ENCODE measurements at places on chromosomes 5 and 9.
A peak's percentile ranks its signal among the peaks of the same experiment; 100 is the strongest.

DNA sequence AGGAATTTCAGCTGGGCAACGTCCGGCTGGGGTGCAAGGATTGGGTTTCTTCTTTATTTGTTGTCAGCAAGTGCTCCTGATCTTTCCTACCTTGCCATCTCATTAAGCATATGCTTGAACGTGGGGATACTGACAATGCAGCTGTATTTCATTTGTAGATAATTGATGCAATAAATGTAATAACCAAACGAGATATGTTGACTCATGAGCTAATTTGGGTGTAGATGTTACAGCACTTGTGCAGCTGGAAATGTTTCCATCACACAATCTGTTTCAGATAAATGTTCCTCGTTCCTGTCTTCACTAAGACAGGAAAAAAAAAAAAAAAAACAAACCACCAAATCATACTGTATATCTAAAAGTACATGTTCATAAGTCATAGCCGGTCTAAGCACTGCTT is 123.8 kb downstream of the DMRT2 start:
- DNase-seq: no peak

GRCh38 chr9:91948597-91949391 is 1.2 kb downstream of the ROR2 start:
- peak; percentile 66 for DNase-seq

- DNase-seq: no peak
Observed at GRCh38 chr5:154103233-154103632, 64.5 kb downstream of the MFAP3 start.

DNA sequence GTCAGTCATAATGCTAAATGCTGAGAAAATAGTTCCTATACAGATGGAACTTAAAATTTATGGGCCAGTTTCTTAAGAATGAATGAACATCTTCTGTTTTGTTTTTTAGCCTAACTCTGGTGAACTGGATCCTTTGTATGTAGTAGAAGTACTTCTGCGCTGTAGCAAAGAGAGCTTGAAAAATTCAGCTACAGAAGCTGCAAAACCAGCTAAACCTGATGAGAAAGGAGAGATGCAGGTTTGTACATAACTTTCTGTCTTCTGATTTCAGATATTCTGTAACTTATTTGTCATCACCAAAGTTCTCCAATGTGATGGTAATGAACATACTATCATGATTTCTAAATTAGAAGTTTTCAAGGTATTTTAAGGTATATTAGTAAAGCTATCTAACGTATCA is 80.1 kb downstream of the MTREX start:
- no peak for DNase-seq
